Chondrocyte (in vitro differentiated cells): ENCODE measurements at places on chromosomes 6 and 20. TPM values are rescaled to one million over a fixed set of nuclear protein-coding genes. Genes with fewer than 3 reads are reported as not detected.

The BHLHE23 gene
- total RNA-seq: not detected in 3 replicates

The DNAH8 gene
- 0.05 to 0.24 TPM (median 0.15 TPM) in 3 replicates for total RNA-seq

The TSBP1 gene
- total RNA-seq: not detected in 3 replicates

The TBXT gene
- not detected in 3 replicates for total RNA-seq

The SPO11 gene
- total RNA-seq: not detected in 3 replicates

The FAM210B gene
- 32.2 to 44.0 TPM (median 32.6 TPM) in 3 replicates for total RNA-seq

The PLEKHG1 gene
- total RNA-seq: 0.87 to 3.7 TPM (median 1.8 TPM) in 3 replicates

The GSTA1 gene
- total RNA-seq: not detected in 3 replicates

The BTNL2 gene
- total RNA-seq: not detected in 3 replicates

The LTB gene
- total RNA-seq: not detected in 3 replicates

The NKAIN2 gene
- 3.4 to 37.9 TPM (median 4.0 TPM) in 3 replicates for total RNA-seq

The PHACTR1 gene
- total RNA-seq: 2.1 to 3.7 TPM (median 2.5 TPM) in 3 replicates

The HTR1B gene
- total RNA-seq: 0.57 to 1.2 TPM (median 0.65 TPM) in 3 replicates

The LPIN3 gene
- 3.3 to 5.1 TPM (median 3.5 TPM) in 3 replicates for total RNA-seq

The TRIM15 gene
- not detected in 3 replicates for total RNA-seq

The FRK gene
- 0.60 to 1.1 TPM (median 1.1 TPM) in 3 replicates for total RNA-seq

The HCK gene
- total RNA-seq: not detected in 3 replicates

The CGA gene
- 1.3 TPM in 1 of 3 replicates, not detected in the others for total RNA-seq

The TAF4 gene
- 11.5 to 16.3 TPM (median 14.8 TPM) in 3 replicates for total RNA-seq

The PHIP gene
- total RNA-seq: 11.9 to 18.2 TPM (median 12.2 TPM) in 3 replicates
